ENCODE measurements at places on chromosomes 2 and 18. TPM values are rescaled to one million over a fixed set of nuclear protein-coding genes. Genes with fewer than 3 reads are reported as not detected.

The MEIS1 gene
- total RNA-seq, result 1.6 TPM

The SCN7A gene
- not detected for total RNA-seq

The FLACC1 gene
- total RNA-seq, result 0.49 TPM

The TMEM37 gene
- 0.49 TPM for total RNA-seq

The ABHD1 gene
- total RNA-seq, result not detected

The SERPINB12 gene
- total RNA-seq, result not detected

The SLC23A3 gene
- total RNA-seq, result 0.81 TPM

The LYPD6B gene
- not detected for total RNA-seq

The KCNS3 gene
- 0.31 TPM for total RNA-seq

All from bladder microvascular endothelial cell (primary cell).